ENCODE measurements at places on chromosomes 2 and 18.

- DNase-seq = no peak
Observed at GRCh38 chr2:229412686-229413085, 141.6 kb upstream of the PID1 start.

GRCh38 chr2:229054311-229054710 is 216.8 kb downstream of the PID1 start:
- no peak for DNase-seq

- no peak for DNase-seq
Observed at GRCh38 chr2:72864500-72864899, 22.7 kb upstream of the SPR start.

DNA sequence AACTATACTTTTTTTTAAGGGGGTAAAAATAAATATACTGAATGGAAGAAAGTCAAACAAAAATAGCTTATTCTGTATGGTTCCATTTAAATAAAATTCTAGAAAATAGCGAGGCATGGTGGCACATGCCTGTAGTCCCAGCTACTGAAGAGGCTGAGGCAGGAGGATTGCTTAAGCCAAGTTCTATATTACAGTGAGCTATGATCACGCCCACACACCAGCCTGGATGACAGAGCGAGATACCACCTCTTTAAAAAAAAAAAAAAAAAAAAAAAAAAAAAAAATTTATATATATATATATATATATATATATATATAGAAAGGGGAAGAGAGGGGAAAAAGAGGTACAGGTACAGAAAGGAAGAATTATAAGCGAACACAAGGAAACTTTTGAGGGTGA is 77.7 kb downstream of the MEMO1 start:
- DNase-seq = no peak

DNA sequence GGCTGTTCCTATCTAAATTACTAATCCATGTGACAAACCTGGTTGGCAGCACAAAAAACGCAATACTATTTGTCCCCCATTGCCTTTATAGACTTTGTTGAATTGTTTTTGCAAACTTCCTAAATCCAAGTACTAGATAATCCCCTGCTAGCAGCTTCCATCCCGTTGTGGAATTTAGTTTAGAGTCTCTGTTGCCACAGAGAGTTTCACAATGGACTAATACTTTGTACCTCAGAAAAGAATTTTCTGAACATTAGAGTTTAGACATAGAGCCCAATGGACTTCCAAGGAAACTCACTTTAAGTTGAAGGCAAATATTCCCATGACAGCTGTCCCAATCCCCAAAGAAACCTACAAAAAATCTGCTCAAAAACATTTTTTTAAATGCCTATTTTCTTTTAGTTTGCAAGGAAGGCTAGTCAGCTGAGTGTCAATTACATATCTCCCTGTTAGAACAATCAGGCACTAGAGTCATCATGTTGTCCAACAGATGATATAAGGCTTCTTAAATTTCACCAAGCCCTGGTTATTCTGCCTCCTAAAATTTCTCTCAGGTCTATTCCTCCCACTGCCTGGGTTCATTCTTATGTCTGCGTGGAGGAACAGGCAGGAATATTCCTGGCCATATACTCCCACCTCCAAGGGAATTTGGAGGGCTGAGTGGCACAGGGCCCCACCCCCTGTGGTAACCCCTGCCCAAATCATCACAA is 27.2 kb downstream of the RNF152 start:
- DNase-seq = no peak

- DNase-seq = no peak
Observed at GRCh38 chr2:101197814-101198213, 46.6 kb upstream of the TBC1D8 start.

DNA sequence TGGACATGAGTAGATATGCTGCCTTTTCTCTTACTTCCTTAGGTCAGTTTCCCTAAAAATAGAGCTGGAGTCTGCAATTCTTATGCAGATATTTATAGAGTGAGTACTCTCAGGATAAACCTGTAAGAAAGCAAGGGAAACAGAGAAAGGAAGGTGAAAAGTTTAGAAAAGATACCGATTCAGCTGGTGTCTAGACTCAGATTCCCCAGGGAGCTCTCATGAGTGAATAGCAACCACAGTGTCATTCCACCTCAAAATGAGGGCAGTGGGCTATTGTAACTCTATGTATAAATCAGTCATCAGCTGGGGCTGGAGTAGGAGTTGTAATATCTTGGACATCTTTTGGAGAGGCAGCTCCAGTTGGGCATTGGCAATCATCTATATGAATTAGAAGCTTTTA is 1485.1 kb upstream of the TMEFF2 start:
- no peak for DNase-seq

DNA sequence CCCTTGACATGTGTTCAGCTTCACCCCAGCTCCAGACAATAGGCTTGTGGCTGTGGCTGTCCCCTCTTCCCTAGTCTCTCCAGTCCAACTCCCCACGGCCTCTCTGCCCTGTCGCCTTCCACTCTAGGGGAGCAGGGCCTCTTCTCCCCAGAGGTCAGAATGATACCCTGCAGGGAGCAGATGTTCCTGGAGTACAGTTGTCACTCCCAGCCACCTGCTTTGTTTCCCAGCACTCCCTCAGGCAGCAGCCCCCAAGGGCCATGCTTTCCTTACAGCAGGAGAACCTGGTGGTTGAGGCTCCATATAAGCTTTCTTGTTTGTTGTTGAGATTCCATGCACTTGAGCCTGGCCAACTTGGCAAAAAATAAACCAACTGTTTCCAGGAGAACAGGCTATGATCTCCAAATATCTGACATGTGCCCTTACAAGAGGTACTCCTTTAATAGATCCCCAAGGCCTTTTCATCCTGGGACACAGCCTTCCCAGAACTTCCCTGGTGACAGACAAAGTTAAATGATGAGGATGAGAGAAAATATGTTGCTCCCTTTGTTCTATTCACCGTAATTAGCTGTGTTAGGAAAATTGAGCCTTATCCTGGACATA is 45.1 kb downstream of the DPYSL5 start:
- no peak for DNase-seq

GRCh38 chr2:28750316-28751251 is 1.0 kb upstream of the PPP1CB start:
- no peak for DNase-seq

DNA sequence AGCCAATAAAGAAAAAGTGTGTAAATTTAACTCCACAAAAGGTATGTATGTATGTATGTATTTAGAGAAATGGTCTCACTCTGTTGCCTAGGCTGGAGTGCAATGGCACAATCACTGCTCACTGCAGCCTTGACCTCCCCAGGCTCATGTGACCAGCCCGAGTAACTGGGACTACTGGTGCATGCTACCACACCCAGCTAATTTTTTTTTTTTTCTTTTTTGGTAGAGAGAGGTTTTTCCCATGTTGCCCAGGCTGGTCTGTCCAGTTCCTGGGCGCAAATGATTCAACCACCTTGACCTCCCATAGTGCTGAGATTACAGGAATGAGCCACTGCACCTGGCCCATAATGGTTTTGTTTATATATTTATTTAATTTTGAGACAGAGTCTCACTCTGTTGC is 67.1 kb downstream of the CERKL start:
- no peak for DNase-seq

GRCh38 chr2:174535757-174536703 is 49.2 kb upstream of the GPR155 start:
- no peak for DNase-seq

DNA sequence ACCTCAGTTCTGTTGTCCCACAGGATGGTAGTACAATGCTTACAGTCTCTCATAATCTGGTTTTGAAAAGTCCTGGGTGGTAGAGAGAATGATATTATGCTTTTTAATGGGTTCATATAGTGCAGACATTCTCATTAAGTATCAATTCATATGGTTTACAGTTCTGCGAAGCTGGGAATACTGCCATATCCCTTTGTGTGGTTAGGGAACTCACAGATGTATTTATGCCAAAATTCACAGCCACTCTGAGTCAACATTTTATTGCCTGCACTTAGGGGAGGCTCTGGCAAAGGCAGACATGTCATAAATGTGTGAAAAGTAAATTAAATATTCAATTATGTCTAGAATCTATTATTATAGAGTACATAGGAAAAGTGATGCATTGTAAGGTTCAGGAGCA is 808.2 kb downstream of the SUCLG1 start:
- peak; percentile 3 for DNase-seq
